Endothelial cell (in vitro differentiated cells): ENCODE measurements at places on chromosomes 11 and 22. TPM values are rescaled to one million over a fixed set of nuclear protein-coding genes. Genes with fewer than 3 reads are reported as not detected.

Gene MRGPRX3
- total RNA-seq = 0.21 TPM

Gene C11orf16
- not detected for total RNA-seq

Gene FIBIN
- total RNA-seq = not detected

Gene ARFGAP2
- 78.7 TPM for total RNA-seq

Gene MADD
- 61.2 TPM for total RNA-seq

Gene CREB3L1
- 21.6 TPM for total RNA-seq

Gene NPTXR
- 0.62 TPM for total RNA-seq
